Activated T-helper 17 cell treated with anti-CD3 and anti-CD28 coated beads, Interleukin-2, amount 50 U/mL, for 72 hours (primary cell): ENCODE measurements at places on chromosomes 6 and 20. TPM values are rescaled to one million over a fixed set of nuclear protein-coding genes. Genes with fewer than 3 reads are reported as not detected.

DNA sequence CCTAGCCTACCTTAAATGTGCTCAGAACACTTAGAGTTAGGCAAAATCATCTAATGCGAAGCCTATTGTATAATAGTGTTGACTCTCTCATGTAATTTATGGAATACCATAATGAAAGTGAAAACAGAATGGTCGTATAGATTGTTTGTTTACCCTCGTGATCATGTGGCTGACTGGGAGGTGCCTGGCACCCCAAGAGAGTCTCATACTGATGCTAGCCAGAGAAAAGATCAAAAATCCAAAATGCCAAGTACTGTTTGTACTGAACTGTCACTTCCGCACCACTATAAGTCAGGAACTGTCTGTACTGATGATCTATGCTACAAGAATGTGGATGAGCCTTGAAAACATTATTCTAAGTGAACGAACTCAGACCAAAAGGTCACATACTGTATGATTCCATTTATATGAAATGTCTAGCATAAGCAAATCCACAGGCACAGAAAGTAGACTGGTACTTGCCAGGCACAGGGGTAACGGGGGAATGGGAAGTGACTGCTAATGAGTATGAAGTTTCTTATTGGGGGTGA, 22.4 kb downstream of the ZMYND8 start:
- H3K4me3 ChIP-seq = peak overlapping the region; percentile 25
- no peak for ATAC-seq
- no peaks in the 10 kb centered on the region for H3K27me3 ChIP-seq
- peak overlapping the region; percentile 51 for H3K27ac ChIP-seq
- H3K36me3 ChIP-seq = peaks cover 80% of the 10 kb centered on the region

DNA sequence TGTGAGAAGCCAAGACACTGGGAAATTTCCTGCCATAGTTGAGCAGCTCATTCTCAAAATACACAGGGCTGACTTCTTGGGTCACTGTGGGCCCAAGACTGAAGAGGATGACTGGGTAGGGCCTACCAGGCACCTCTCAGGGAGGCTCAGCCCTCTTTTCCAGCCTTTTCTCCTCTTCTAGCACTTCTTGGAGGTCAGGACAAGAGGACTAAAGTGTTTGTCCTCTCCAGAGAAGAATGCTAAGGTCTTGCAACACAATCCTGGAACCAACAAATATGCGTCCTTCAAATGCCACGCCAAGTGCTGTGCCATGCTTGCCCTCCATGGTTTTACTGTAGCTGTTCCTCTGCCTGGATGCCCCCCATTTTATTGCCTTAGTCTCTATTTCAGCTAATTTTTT, 3.3 kb upstream of the LRRN4 start:
- peaks cover 9% of the 10 kb centered on the region for H3K4me1 ChIP-seq
- H3K27ac ChIP-seq = no peak overlapping the region
- peaks cover 27% of the 10 kb centered on the region for H3K27me3 ChIP-seq
- no peak overlapping the region for H3K4me3 ChIP-seq
- H3K36me3 ChIP-seq = no peaks in the 10 kb centered on the region
- no peak for ATAC-seq

DNA sequence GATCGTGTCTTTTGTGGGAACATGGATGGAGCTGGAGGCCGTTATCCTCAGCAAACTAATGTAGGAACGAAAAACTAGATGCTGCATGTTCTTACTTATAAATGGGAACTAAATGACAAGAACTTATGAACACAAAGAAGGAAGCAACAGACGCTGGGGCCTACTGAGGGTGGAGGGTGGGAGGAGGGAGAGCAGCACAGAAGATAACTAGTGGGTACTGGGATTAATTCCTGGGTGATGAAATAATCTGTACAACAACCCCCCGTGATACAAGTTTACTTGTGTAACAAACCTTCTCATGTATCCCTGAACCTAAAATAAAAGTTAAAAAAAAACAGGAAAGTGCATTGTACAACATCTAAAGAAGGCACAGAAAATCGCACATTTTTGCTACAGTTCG, 59.0 kb upstream of the TMEM170B start:
- no peak overlapping the region for H3K4me3 ChIP-seq
- peaks cover 10% of the 10 kb centered on the region for H3K27me3 ChIP-seq
- H3K27ac ChIP-seq = no peak overlapping the region
- H3K4me1 ChIP-seq = no peaks in the 10 kb centered on the region

DNA sequence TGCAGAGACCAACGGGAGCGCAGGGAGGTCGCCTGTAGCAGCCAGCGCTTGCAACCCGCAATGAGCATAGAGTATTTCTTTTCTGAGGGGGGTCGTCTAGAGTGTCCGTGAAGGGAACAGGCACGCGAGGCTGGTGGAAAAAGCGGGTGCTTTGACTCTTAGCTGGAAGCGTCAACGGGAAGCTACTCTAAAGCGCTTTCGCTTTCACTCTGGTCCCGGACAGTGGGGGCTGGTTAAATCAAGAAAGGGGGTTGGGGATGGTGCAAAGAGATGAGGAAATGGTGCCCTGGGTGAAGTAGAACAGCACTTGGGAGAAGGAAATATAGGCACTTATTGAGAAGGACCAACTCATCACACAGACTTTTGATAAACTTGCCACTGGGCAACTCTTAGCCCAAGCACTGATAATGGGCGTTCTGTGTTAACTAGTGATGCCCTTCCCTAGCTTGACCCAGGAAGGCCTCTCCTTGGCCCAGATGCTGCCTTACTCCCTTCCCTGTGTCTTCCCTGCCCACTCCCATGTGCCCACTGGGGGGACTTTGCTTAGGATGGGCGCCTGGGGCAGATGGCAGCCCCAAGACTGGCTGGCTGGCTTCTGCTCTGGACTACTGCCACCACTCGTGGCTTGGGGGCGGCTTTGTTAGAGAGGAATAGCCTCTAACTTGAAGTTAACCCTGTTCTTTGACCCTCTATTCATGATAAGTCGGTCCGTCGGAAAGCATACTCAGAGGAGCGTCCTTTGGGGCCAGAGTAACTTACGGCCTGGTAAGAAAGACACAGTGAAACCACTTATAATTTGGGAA, 585 bp downstream of the PSMB9 start:
- H3K4me1 ChIP-seq = peaks cover 45% of the 10 kb centered on the region
- no peaks in the 10 kb centered on the region for H3K27me3 ChIP-seq
- peak; percentile 22 for ATAC-seq
- peak overlapping the region; percentile 95 for H3K4me3 ChIP-seq
- peak overlapping the region; percentile 93 for H3K27ac ChIP-seq

DNA sequence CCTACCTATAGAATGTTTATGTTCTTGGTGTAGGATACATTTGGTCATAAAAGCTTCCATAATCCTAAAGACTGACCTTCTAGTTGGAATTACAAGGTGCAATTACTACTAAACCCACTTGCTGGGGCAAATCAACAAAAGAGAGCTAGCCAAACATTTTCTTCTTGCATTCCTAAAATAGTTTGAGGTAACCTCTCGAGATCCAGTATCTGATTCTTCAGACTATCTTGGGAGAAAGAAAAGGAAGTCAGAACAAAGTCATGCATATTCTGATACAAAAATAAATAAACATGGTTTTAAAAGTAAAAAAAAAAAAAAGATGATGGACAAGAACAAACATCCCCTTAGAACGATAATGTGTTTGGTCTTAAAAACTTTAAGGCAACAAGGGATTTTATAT, 294.2 kb upstream of the RSPO3 start:
- no peak for ATAC-seq
- H3K4me1 ChIP-seq = no peaks in the 10 kb centered on the region
- H3K27me3 ChIP-seq = no peaks in the 10 kb centered on the region
- no peak overlapping the region for H3K4me3 ChIP-seq
- no peak overlapping the region for H3K27ac ChIP-seq
- H3K36me3 ChIP-seq = no peaks in the 10 kb centered on the region

GRCh38 chr6:132612449-132613108, 11.5 kb downstream of the TAAR2 start:
- no peak overlapping the region for H3K4me3 ChIP-seq
- peaks cover 4% of the 10 kb centered on the region for H3K27me3 ChIP-seq
- no peaks in the 10 kb centered on the region for H3K36me3 ChIP-seq
- H3K4me1 ChIP-seq = peaks cover 6% of the 10 kb centered on the region

DNA sequence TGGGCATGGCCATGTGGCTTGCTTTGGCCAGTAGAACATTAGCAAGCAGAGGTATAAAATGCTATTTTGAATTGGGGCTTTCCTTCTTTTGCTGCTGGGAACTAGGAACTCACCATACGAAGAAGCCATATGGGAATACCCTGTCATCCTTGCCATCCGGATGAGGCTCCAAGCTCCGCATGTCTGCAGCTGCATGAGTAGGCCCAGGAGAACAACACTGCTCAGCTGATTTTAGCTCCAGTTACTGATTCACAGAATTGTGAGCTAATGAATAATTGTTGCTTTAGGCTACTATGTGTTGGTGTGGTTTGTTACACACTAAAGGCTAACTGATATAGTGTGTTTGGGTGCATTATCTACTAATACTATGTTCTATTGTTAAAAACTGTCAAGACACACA, 2.7 kb upstream of the PLCB4 start:
- no peaks in the 10 kb centered on the region for H3K36me3 ChIP-seq
- H3K27ac ChIP-seq = no peak overlapping the region
- H3K27me3 ChIP-seq = peaks cover 15% of the 10 kb centered on the region
- no peak overlapping the region for H3K4me3 ChIP-seq
- ATAC-seq = no peak
- peaks cover 3% of the 10 kb centered on the region for H3K4me1 ChIP-seq

GRCh38 chr6:13725570-13725969, 13.9 kb upstream of the RANBP9 start:
- H3K4me3 ChIP-seq = peak overlapping the region; percentile 80
- peaks cover 38% of the 10 kb centered on the region for H3K4me1 ChIP-seq
- ATAC-seq = peak; percentile 96
- H3K27ac ChIP-seq = peak overlapping the region; percentile 96
- no peaks in the 10 kb centered on the region for H3K36me3 ChIP-seq

DNA sequence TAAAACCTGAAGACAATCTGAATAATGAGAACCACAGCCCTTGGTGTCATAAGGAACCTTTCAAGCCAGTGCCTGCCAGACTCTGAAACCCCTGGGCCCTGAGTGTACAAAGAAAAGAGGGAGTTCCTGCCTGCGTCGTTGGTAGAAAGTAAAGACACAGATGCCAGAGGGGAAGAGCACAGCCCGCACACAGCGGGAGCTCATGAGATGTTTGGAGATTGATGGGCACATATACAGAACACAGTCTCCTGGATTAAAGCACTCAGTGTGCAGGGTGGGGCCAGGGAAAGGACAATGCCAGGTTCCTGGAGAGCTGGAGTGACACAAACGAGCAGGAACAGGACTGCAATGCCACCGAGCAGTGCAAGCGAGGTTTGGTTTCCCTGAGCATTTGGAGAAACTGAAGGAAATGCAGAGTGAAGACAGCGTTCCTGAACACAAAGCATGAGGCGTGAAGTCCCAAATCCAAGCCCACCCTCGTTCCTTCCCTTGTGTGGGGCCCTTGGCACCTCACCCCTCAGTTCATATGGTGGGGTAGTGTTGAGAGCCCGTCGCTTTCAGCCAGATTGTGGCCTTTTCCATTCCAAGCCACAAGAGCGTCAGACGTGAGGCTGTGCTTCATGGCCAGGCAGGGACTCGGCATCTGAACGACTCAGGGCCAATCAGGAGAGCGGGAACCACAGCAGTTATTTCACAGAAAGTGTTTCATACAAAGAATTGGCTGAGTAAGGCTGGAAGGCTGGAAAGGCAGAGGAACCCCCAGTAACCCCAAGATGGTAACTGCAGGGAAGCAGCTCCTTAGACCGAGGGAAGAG, 41.0 kb upstream of the RPS6KA2 start:
- H3K4me3 ChIP-seq = no peak overlapping the region
- H3K27ac ChIP-seq = no peak overlapping the region
- H3K4me1 ChIP-seq = no peaks in the 10 kb centered on the region
- no peak for ATAC-seq
- H3K27me3 ChIP-seq = no peaks in the 10 kb centered on the region

DNA sequence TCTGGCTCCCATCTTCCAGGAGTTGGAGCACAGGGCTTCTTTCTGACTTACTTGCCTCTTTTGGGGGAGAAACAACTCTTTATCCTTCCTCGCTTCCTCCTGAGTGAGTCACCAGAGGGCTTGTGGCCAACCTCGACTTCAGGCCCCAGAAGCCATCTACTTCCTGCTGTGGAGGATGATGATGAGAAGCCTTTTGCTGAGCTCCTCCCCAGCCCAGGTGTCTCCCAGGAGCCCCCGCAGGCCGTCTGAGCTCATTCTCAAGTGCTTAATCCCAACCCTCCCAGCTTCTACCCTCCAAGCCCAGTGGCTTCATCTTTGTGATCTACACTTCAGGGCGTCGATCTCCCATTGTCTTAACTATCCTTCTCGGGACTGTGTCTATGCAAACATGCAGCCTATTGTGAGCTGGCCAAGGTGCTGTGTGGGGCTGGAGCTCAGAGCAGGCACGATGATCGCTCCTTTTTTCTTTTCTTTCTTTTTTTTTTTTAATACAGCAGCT, 27.9 kb downstream of the SDCBP2 start:
- no peaks in the 10 kb centered on the region for H3K36me3 ChIP-seq
- peaks cover 9% of the 10 kb centered on the region for H3K4me1 ChIP-seq
- H3K27ac ChIP-seq = peak overlapping the region; percentile 97
- no peaks in the 10 kb centered on the region for H3K27me3 ChIP-seq
- peak overlapping the region; percentile 70 for H3K4me3 ChIP-seq

- H3K27me3 ChIP-seq = no peaks in the 10 kb centered on the region
- ATAC-seq = no peak
- no peaks in the 10 kb centered on the region for H3K36me3 ChIP-seq
- H3K4me3 ChIP-seq = no peak overlapping the region
Measured at GRCh38 chr6:129908356-129908755, 47.2 kb upstream of the TMEM244 start.

- peak; percentile 32 for ATAC-seq
- H3K4me1 ChIP-seq = peaks cover 9% of the 10 kb centered on the region
- peaks cover 82% of the 10 kb centered on the region for H3K27me3 ChIP-seq
- H3K36me3 ChIP-seq = peaks cover 15% of the 10 kb centered on the region
Measured at GRCh38 chr6:27545271-27546046, 72.6 kb upstream of the ZNF184 start.

GRCh38 chr6:21375151-21376116, 218.1 kb upstream of the SOX4 start:
- no peaks in the 10 kb centered on the region for H3K4me1 ChIP-seq
- peaks cover 3% of the 10 kb centered on the region for H3K27me3 ChIP-seq
- no peaks in the 10 kb centered on the region for H3K36me3 ChIP-seq
- no peak overlapping the region for H3K27ac ChIP-seq

GRCh38 chr6:157533048-157533871, 152.3 kb downstream of the ZDHHC14 start:
- H3K4me3 ChIP-seq = no peak overlapping the region
- ATAC-seq = no peak
- H3K4me1 ChIP-seq = peaks cover 21% of the 10 kb centered on the region
- H3K27ac ChIP-seq = no peak overlapping the region

- no peaks in the 10 kb centered on the region for H3K4me1 ChIP-seq
- peaks cover 16% of the 10 kb centered on the region for H3K27me3 ChIP-seq
- no peak for ATAC-seq
- H3K27ac ChIP-seq = no peak overlapping the region
Measured at GRCh38 chr20:52777171-52777570, 195.0 kb upstream of the TSHZ2 start.

PRR18 gene
- total RNA-seq = not detected

BAK1 gene
- total RNA-seq = 48.8 TPM

RNF39 gene
- total RNA-seq = not detected

TGM3 gene
- 0.16 TPM for total RNA-seq

HS3ST5 gene
- total RNA-seq = not detected

HTR1E gene
- total RNA-seq = not detected

MTFR2 gene
- total RNA-seq = 31.0 TPM

ZSCAN16 gene
- total RNA-seq = 2.0 TPM
